ENCODE measurements at places on chromosomes 6 and 20.

DNA sequence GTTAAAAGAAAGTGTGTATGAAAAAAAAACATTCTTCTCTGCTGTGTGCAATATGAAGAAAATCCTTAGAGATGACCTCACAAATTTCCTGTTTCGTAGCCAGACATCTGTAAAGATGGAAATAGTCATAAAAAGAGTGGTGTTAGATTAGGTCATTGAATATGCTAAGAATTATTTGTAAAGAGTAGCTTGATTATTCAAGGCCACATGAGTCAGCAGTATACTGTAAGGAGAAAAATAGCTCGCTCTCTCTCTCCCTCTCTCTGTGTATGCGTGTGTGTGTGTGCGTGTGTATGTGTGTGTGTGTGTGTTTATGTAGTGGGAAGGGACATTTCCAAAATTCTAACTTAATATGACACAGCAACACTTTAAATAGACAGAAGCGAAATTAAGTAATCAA is 78.8 kb downstream of the PTCHD4 start:
- DNase-seq: no peak

GRCh38 chr6:13561624-13562267 is 12.7 kb upstream of the SIRT5 start:
- peak; percentile 18 for DNase-seq

GRCh38 chr20:50215926-50216325 is 25.3 kb downstream of the CEBPB start:
- no peak for DNase-seq

DNA sequence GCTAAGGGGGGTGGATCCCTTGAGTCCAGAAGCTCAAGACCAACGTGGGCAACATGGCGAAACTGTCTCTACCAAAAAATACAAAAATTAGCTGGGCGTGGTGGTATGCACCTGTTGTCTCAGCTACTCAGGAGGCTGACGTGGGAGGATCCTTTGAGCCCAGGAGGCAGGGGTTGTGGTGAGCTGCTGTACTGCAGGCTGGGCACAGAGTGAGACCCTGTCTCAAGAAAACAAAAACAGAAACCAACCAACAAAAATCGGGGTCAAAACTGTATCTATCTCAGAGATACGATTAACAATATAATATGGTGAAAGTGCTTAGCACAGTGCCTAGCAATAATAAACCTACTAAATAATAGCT is 20.7 kb upstream of the BCAS1 start:
- DNase-seq: no peak

GRCh38 chr6:76866091-76866915 is 597.0 kb downstream of the HTR1B start:
- DNase-seq: no peak

DNA sequence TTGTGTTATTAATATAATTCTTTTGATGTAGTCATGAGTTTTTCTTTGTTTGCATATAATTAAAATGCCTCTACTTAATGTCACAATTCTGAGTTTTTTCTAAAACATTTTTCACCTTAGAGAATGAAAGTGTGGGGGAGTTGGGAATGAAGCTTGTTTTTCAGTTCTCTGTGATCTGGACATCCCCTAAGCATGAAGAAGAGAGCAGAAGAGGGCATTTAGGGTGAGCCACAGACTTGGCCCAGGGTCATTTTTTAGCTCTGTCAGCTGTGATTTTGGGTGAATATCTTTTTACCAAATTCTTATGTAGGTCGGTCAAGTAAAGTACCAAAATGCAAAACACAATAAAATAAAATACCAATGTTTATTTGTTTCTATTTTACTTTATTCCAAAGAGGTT is 3.9 kb downstream of the OTOR start:
- no peak for DNase-seq

DNA sequence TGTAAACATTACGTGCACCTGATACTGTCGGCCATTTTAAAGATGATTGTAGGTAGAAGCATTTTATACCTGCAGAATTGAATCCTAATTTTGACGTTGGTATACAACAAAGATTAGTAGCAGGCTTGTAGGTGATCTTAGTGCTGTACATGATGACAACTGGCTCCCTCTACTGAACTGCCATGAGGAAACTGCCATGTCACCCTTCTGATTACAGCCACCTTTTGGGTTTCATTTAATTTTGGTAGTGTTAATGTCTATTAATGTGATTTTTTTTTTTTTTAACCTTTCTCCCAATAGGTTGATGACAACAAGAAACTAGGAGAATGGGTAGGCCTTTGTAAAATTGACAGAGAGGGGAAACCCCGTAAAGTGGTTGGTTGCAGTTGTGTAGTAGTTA is 2.3 kb downstream of the RPS12 start:
- no peak for DNase-seq

GRCh38 chr6:105835373-105835772 is 250.8 kb upstream of the PRDM1 start:
- DNase-seq: no peak

DNA sequence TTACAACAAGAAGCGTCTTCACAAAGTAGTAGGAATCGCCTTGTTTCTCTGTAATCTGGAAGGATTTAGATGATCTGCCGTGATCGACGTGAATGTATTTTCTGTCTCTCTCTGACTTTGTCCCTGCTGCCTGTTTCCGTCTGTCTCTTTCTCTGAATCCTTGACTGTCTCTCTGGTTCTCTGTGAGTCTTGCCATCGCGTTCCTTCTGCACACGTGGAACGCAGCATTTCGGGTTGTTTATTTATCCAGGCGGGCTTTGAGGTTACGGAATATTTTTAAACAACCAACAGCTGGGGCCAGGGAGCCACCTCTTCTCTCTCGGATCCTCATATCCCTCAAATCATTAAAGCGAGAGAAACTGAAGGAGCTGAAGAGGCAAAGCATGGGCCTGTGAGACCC is 215.9 kb downstream of the ZDHHC14 start:
- DNase-seq: no peak

- no peak for DNase-seq
Measured at GRCh38 chr6:111973927-111974639, 79.8 kb upstream of the CCN6 start.

GRCh38 chr20:32466739-32467505 is 108.8 kb downstream of the ASXL1 start:
- DNase-seq: no peak

Data from GF-D8 (cell line).